T-helper 17 cell (primary cell): ENCODE measurements at places on chromosomes 3 and 15.

- DNase-seq, result peak; percentile 11
These were observed 53.6 kb downstream of the RHCG start for GRCh38 chr15:89442671-89443307.

GRCh38 chr15:99408236-99409096, 157.2 kb downstream of the LRRC28 start:
- DNase-seq, result no peak

DNA sequence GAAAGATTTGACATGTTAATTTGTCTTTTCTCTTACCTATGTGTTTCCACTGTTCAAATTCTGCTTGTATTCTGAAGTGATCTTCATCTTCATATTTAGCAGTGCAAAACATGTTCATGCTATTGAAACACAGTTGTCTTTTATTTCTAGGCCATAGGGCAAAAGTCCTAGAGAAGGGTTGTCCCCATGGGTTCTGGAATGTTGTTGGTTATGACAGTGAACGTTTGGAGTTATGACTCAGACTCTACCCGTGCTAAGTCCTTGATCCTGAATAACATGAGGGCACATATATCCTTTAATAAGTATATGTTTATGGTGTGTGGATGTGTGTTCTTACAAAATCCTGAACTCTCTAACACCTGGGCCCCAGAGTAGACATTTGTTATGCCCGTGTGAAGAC, 23.0 kb upstream of the ARPP21 start:
- no peak for DNase-seq

DNA sequence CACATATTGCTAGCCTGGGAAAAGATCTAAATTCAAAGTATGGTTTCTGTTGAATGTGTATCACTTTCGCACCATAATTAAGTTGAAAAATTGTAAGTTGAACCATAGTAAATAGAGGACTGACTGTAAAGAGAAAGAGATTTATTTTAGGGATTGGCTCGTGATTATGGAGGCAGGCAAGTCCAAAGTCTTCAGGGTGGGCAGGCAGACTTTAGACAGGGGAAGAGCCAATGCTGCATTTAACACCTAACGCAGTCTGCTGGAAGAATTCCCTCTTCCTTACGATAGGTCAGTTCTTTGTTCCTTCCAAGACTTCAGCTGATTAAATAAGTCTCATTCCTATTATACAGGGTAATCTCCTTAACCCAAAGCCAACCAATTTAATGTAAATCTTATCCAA, 15.8 kb downstream of the C3orf85 start:
- DNase-seq, result no peak

DNA sequence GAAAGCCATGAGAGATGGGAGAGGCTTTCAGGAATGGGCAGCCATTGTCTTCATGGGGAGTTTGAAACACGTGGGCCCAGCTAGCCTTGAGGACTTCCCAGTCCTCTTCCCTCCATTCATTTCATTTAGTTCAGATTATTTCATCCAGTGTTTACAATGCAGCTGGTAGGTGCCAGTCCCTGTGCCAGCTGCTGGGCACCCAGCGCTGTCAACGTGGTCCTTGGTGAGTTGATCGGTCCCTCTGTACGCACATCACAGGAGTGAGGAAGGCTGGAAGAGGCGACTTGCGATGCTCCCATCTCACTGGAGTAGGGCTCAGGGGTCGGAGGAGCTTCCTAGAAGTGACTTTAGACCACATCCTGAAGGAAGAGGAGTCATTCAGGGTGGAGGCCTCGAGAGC, 206.4 kb upstream of the BHLHE40 start:
- DNase-seq, result no peak

GRCh38 chr15:61382927-61383326, 153.8 kb upstream of the RORA start:
- no peak for DNase-seq

GRCh38 chr3:28901018-28901417, 379.9 kb upstream of the RBMS3 start:
- no peak for DNase-seq

DNA sequence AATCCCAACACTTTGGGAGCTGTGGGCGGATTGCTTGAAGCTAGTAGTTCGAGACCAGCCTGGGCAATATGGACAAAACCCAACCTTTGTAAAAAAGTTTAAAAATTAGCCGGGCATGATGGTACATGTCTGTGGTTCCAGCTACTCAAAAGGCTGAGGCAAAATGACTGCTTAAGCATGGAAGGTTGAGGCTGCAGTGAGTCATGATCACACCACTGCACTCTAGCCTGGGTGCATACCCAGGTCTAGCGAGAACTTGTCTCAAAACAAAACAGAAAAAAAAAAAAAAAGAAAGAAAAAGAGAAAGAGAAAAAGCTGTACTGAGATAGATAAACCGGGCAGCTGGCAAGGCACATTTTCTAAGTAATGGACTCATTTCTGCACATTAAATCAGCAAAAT, 10.6 kb downstream of the ARPP19 start:
- DNase-seq, result no peak

DNA sequence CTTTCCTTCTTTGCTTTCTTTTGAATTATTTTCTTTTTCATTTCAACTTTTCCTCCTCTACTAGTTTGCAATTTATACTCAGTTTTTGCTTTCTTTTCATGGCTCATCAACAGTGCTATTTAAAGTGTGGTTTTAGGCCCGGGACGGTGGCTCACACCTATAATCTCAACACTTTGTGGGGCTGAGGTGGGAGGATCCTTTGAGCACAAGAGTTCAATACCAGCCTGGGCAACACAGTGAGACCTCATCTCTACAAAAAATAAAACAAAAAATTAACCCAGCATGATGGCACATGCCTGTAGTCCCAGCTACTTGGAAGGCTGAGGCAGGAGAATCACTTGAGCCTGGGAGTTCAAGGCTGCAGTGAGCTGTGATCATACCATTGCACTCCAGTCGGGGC, 20.4 kb upstream of the DENND4A start:
- no peak for DNase-seq

GRCh38 chr3:59937201-59937600, 887.4 kb upstream of the CFAP20DC start:
- no peak for DNase-seq

- DNase-seq, result no peak
These were observed 272.4 kb downstream of the THRB start for GRCh38 chr3:24222165-24222805.

GRCh38 chr3:80734920-80735319, 967.1 kb upstream of the ROBO1 start:
- DNase-seq, result no peak

GRCh38 chr3:153753035-153753434, 368.2 kb upstream of the ARHGEF26 start:
- no peak for DNase-seq

GRCh38 chr15:83837945-83838571, 184.1 kb downstream of the ADAMTSL3 start:
- no peak for DNase-seq

DNA sequence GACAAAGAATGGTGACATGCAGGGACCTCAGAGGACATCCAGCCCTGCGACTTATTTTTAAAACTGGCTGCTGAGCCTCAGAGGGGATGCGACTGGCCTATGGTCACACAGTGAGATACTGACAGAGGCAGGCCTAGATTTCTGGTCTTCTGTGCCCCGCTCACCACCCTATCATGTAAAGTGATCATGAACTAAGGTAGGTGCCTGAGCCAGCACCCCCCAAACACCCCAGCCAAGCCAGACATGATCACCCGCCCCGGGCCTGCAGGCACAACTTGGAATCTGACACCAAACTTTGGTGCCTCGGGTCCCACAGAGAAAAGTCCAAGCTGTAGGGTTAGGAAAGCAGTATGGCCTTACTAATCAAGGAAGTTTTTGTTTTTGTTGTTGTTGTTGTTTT, 33.9 kb upstream of the HHATL start:
- DNase-seq, result no peak

GRCh38 chr3:13420831-13421765, 976 bp upstream of the NUP210 start:
- DNase-seq, result peak; percentile 68

- DNase-seq, result no peak
These were observed 62.1 kb downstream of the SLCO3A1 start for GRCh38 chr15:91915576-91915975.

DNA sequence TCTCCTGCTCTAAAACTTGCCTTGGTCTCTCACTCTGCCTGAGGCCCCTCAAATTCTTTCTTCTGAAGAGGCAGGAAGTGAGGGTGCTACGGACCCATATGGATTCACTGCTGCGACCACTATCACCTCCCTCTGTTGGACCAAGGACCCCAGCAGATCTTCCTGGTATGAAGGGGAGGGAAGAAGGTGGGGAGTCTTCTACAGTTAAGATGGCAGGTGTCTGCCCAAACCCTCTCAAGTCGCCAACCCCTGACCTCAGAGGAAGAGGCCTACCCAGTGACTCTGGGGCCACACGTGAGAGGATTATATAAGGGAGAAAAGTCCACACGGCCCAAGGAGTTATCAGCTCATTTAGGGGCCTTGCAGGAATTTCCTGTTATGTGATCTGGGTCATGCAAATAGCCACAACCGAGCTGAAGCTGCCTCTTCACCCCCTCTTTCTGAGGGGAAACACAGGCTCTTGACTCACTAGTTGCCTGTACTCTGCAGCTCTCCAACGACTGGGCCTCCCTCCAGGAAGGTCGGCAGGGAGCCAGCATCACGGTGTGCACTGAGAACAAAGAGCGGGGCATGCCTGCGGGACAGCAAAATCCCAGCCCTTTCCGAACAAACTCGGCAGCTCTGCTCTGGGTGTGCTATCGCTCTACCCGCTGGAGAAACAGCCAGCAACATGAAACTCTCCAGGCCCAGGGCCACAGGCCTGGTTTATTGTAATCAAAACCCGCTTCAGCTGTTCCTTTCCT, 116.0 kb downstream of the XXYLT1 start:
- no peak for DNase-seq

- DNase-seq, result no peak
These were observed 1.5 kb downstream of the DLL4 start for GRCh38 chr15:40930430-40931299.

DNA sequence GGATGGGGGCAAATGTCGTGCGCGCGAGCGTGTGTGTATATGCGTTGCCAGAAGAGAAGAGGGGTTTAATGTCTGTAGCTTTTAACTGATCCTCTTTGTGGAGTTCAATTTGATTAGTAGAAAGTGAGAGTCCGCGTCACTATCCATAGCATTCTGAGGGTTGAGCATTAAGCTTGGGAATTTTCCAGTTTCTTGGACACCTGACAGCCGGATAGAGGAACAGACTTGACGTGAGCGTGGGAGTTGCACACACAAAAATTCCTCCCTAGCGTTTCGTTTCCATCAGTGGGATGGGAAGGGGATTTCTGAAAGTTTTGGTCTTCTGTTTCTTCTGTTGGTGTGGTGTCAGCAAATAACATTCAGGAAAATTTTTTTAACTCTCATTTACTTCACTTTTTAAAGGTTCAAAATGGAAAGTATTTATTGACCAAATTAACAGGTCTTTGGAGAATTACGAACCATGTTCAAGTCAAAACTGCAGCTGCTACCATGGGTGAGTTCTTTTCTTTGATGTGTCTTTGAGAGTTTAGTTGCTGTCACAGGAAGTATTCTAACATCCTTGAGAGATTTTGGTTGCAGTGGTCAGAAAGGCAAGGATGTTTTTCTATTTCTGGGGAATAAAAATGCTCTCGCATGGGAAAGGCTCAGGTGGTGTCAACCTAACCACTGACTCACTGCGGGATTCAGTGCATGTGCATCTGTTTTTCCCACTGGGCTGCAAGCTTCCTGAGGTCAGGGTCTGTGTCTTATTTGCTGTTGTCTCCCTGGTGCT, 841 bp downstream of the POGLUT1 start:
- no peak for DNase-seq

DNA sequence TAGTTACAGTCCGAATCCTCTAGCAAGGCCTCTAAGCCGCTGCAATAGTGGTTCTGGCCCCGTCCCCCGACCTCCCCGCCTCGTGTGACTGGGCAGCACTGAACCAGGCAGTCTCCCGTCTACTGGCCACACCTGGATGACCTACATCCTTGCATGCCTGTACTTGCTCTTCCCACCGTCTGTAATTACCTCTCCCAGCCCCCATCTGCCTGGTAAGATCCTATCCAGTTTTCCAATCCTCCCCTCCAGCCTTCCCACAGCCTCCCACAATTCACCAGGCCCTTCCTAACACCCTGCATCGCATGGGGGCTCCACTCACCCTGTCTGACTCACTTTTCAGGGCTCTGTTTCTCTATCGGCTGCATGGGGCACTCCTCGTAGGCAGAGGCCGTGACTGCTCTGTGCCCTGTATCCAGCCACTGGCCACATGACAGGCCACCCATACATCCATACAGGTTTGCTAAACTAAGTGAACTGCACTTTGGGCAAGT, 32.8 kb downstream of the XXYLT1 start:
- DNase-seq, result no peak
